Hematopoietic multipotent progenitor cell treated with erythropoietin and hydrocortisone succinate and interleukin-3 and kit ligand, for 6 days (in vitro differentiated cells): ENCODE measurements at places on chromosomes 7 and 10.

GRCh38 chr7:157861031-157861491, 524.3 kb downstream of the DNAJB6 start:
- DNase-seq = no peak

GRCh38 chr10:95133016-95133752, 60.9 kb upstream of the ACSM6 start:
- peak; percentile 98 for DNase-seq

GRCh38 chr7:124032369-124033094, at the start of gene TMEM229A:
Gene TMEM229A, minus strand, starts transcription at chr7:124033067. Its CDS starts 64 bp downstream, at chr7:124033003.
- DNase-seq = peak; percentile 6

DNA sequence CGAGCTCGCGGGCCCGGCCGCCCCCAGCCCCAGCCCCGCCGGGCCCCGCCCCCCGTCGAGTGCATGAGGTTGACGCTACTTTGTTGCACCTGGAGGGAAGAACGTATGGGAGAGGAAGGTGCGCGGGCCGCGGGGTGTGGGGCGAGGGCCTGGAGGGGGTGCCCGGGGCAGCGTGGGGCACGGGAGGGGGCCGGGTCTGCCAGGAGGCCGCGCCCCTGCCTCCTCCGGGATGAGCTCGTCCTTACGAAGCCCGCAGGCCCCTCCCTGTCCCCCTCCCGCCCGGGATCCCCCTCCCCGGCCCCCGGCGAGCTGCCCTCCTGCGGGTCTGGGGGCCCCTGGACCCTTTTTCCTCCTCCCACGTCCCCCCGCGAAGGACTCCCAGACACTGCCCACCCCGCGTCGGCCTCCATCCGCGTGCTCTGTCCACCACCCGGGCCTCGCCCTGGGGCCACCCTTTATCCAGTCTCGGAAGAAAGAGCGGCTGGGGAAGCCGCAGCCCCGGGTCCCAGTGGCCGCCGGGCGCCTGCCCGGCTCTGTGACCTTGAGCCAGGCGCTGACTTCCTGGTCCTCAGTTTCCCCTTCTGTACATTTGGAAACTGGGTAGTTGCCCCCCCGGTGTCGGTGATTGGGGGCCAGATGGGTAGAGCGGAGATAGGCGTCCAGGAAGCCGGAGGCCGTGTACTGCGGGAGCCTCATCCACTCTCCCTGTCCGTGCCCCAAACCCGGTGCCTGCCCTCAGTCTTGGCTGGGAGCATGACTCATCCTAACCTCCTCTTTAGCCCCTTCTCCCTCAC, 521 bp downstream of the LIMK1 start:
- DNase-seq = peak; percentile 72

GRCh38 chr7:69218576-69218975, 379.7 kb upstream of the AUTS2 start:
- no peak for DNase-seq
